Activated CD4-positive, alpha-beta T cell treated with anti-CD3 and anti-CD28 coated beads, Interleukin-2, amount 50 U/mL, for 1 hour (primary cell): ENCODE measurements at places on chromosomes 1 and 21.

GRCh38 chr1:42153624-42154023, 414 bp downstream of the GUCA2B start:
- no peak for DNase-seq

DNA sequence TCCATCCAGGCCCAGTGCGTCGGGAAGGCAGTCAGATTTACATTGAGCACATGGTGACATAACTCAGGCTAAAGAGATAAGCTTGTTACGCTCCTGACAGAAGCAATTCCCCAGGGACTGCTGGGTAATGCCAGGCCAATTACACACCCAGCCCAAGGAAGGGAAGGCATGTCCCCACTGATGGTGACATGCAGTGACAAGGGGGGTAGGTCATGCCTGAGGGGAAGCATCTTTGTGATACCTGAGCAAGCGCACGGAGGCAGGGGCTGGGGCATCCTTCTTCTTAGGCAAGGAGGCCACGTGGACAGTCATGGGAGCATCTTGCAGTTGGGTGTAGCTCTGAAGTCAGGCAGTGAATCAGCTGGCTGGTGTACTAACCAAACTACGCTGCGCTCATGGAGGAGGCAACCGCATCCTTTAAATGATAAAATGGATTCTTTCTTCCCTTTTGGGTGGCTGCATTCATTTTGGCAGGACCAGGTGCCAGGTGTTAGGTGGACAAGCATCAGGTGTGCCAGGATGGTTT, 39.6 kb upstream of the GRIK3 start:
- no peak for DNase-seq

DNA sequence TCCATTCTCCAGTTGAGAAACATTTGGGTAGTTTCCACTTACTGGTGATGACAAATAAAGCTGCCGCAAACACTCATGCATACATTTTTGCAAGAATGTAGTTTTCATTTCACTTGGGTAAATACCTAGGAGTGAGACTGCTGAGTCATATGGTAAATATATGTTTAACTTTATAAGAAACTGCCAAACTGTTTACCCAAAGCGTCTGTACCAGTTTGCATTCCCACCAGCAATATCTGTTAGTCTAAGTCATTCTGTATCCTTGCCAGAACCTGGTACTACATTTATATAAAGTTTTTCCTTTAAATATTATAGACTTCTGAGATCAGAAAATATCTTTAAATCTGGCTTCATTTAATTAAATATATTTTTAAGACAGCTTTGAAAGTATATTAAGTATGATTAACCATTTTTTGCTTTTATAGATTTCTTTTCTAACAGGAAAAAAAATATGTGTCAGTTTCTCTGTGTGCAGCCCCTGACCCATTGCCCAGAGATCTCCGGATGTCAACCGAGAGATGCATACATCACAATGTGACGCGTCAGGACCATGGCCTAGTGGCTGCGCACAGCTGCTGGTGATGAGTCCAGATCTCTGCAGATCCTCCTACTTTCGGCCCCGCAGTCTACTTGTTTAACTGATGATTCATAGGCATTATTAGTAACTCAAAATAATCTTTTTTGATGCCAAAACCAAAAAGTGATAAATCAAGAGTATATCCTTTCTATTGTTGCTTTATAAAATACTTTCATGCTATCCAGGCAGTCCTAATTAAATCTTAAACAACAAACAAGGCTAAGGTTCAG, 227.1 kb upstream of the MAP1LC3C start:
- DNase-seq = no peak

- DNase-seq = no peak
These were observed 2.4 kb upstream of the ERRFI1 start for GRCh38 chr1:8028571-8028910.

GRCh38 chr1:199724049-199724448, 303.5 kb upstream of the NR5A2 start:
- no peak for DNase-seq

DNA sequence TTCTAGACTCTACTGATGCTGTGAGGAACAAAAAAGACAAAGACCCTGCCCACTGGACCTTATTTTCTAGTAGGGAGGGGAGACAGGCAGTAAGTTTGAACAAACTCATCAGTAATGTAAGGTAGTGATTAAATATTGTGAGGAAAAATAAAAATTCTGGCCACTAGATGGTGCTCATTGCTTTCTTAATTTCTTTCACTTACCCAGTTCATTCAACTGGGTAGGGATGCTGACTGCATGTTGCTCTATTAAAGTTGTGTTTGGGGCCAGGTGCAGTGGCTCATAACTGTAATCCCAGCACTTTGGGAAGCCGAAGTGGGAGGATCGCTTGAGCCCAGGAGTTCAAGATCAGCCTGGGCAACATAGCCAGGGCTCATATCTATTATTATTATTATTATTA, 6.3 kb upstream of the KYAT3 start:
- no peak for DNase-seq

DNA sequence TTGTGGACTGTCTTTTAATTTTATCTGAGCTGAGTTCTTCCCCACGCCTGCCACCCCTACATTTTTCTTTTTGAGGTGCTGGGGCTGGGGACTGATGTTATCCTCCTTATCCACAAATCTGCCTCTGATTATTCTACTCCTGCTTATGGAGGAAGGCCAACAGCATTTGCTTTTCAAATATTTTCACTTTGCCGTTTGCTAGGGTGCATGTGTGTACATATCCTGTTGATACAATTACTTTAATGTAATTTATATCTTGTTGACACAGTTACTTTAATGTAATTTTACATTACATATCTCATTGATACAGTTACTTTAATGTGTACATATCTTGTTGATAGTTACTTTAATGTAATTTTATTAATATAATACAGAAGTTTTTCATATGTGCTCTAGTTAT, 36.2 kb downstream of the PRRC2C start:
- no peak for DNase-seq

DNA sequence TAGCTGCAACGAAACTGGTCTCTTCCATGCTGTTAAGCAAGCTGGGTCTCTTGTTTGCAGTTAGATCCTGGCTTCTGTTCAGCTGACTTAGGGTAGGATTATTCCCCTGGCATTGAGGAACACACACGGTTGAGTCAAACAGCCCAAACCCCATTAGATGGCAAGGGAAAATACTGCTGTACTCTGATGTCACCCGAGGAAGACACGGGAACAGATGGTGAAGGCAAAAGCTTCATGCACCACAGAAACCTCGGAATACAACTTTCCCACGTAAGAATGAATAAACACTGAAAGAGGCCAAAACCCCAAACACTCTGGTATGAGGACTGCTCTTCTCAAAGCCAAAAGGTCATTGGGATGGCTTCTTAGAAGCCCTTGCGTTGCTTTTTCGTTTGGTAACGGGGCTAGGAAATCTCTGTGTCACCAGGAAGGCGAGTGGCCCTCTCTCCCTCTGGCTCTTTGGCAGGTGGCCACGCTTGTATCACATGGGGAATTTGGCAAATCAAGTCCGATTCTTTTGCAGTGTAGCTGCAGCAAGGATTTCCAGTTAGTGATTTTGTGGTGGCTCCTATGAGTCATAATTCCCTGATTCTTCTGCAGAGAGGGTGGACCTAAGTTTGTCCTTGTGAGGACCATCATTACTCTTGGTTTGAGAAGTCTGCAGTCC, 16.7 kb upstream of the LYST start:
- DNase-seq = no peak

- DNase-seq = no peak
These were observed 143.6 kb downstream of the CNIH3 start for GRCh38 chr1:224759681-224760091.

- no peak for DNase-seq
These were observed 22.3 kb downstream of the XCL2 start for GRCh38 chr1:168521401-168522000.

DNA sequence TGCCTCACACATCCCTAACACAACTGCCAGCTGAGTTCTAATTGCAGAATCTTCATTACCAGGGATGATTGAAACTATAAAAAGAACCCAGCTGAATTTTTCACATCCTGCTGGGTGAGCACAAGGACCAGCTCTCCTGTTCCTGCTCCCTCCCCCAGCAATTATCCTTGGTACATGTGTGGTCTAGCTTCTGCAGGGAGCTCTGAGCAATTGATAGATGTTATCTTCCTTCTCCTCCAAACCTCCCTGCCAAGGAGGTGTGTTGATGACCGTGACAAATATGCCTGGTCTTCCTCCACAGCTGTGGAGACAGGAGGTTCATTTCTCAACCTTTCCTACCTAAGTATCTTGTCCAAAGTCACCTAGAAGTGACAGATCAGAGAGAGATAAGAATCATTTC, 65.3 kb upstream of the MAN1A2 start:
- no peak for DNase-seq
